Foreskin keratinocyte (primary cell): ENCODE measurements at places on chromosomes 12 and 14.

DNA sequence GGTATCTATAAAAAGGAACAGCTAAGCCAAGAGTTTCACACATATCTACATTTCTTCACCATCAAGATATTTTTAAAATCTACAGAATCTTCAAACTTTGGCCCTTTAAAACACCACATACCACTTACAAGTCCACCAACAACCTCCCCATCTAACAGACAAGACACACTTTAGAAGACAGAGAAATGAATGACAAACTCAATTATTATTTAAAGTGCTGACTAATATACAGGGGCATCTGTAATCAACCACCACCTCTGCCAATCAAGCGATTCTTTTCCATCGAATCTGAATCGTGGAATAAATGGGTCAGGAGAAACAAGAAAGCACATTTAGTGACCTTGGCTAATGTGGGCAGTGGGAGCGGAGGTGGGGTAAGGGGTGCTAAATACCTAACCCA is 7.7 kb downstream of the SETD3 start:
- DNase-seq = peak; percentile 9

GRCh38 chr12:127191129-127191528 is 1075.8 kb upstream of the TMEM132C start:
- peak; percentile 81 for DNase-seq

- no peak for DNase-seq
These were observed 24.5 kb upstream of the PNMA1 start for GRCh38 chr14:73738518-73739173.

DNA sequence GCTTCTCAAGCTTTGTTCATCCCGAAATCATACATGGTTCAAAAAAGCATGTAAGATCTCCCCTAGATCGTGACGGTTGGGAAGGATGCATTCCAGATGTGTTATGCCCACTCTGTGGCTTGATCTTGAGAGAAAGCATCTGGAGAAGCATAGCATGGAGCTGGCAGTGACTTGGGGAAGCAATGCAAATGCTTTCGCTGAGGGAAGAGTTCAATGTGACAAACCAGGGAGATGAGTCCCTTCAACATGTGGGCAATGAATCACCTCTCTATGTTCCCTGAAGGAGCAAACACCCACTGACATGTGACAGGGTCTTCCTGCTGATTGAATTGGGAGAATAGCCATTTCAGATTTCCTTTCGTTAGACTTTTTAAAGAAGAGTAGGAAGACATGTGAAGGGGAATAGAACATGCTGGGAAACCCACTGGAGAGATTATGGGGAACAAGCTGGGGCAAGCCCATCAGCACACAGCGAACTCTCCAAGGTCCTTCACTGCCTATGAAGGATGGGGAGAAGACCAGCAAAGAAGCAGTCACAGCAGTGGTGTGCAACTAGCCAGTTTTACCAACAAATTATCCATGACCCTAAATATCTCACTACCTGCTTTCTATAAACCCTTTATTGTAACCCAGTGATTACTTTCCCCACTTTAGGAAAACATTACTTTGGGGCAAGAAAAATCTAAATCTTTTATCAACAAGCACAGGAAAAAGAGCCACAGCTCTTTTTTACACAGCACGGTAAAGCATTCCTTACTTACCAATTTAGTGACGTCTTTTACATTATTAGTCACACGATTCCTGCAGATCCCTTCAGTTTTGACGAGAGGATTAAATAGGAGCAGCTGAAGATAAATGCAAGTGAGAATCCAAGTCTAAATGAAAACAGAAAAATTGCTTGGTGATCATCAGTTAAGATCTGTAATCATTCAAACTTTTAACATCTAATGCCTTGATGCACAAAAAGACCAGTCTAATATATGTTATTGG is 35.0 kb downstream of the KITLG start:
- DNase-seq = peak; percentile 46

DNA sequence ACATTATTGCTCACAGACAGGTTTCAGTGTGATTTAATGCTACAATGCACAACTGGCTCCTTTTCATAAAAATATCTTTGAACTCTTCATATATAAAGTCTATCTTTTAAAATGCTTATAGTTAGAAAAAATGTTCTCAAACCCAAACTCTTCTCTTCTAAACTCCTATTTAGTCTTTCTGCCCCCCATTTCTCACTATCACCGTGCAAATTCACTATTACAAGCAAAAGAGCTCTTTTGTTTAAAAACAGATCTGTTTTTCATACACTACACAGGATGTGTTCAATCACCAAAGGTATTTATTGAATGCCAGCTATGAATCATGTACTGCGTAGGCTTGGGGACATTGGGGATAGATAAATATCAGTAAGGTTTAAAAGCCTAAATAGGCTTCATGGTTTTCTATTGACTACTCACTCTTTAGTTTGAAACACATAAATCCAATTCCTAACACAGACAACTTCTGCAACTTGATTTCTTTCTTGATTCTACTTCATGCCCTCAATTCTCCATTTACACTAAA is 692.3 kb downstream of the C12orf50 start:
- DNase-seq = no peak
